ENCODE measurements at places on chromosomes 11 and 22. TPM values are rescaled to one million over a fixed set of nuclear protein-coding genes. Genes with fewer than 3 reads are reported as not detected.

- no peak for DNase-seq
Observed at GRCh38 chr11:35711173-35711910, 48.8 kb downstream of the TRIM44 start.

DNA sequence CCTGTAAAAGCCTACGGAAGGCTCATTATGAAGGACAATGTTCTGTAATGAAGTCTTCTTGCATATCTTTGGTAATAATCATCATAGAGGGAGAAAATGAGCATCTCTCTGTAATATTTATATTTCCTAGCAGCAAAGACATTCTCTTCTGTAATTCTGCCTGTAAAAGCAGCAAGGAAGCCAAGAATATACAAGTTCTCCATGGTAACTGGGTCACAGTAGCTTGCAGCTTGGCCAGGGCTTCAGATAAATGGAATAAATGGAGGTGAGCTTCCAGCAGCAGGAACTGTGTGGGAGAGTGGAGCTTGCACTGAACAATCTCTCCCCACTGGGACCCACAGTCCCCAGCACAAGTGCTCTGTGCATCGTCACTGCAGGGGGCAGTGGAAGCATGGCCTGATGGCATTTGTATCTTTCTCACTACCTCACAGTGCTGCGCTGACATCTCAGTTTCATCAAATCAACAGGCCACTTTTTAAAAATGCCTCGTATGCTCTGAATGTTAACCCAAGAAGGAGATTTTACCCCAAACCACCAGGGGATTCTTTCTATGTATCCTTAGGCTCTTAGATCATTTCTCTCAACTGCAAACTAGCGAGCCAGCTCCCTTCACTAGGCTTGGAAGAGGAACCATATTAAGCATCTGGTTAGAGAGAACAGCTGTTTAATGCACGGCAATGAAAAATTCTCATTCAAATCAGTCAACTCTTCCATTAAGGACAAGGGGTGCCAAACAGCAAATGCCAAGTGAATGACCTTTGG is 1059.7 kb downstream of the OPCML start:
- no peak for DNase-seq

DNA sequence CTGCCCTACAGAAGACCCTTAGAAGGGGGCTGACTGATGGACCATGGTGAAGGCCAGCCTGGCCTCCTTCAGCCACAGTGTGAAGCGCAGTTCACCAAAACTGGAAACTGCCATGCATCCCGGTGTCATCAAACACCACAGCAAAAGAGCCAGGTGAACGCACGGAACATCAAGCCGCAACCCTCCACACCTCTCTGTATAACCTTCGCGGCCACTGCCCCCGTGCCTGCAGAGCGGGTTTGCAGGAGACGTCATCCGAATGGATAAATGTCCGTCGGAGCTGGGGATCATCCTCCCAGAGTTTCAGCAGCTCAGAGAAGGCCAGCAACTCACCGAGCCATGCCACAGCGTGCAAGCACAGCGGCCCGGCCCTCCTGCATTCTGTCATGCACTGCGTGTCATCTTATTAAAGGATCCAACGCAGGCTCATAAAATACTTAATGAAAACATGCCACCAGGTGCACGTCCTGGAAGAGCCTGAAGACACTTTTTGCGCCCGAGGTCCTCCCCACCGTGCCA is 309.9 kb downstream of the BRD1 start:
- DNase-seq: no peak

OR51Q1 gene
- total RNA-seq: not detected

- DNase-seq: no peak
Observed at GRCh38 chr11:33634291-33634834, 66.3 kb downstream of the C11orf91 start.

DNA sequence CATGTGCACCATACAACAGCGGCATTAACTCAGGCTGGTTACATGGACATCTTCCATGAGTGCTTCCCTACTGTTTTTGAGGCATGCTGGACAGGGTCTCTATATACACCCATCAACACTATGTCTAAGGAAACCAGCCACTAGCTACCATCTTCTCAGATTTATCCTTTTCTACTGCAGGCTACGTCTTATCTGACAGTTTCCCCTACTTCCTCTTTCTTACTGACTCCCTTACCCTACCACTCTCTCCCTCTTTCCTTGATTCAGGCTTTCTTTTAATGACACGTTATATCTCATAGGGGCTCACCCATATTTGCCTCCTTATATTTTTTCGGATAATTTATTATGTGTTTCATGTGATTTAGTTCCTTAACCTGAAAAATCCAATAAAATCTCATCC is 41.8 kb downstream of the DDI1 start:
- no peak for DNase-seq

- DNase-seq: no peak
Observed at GRCh38 chr11:72162891-72163492, 27.5 kb downstream of the FOLR3 start.

DNA sequence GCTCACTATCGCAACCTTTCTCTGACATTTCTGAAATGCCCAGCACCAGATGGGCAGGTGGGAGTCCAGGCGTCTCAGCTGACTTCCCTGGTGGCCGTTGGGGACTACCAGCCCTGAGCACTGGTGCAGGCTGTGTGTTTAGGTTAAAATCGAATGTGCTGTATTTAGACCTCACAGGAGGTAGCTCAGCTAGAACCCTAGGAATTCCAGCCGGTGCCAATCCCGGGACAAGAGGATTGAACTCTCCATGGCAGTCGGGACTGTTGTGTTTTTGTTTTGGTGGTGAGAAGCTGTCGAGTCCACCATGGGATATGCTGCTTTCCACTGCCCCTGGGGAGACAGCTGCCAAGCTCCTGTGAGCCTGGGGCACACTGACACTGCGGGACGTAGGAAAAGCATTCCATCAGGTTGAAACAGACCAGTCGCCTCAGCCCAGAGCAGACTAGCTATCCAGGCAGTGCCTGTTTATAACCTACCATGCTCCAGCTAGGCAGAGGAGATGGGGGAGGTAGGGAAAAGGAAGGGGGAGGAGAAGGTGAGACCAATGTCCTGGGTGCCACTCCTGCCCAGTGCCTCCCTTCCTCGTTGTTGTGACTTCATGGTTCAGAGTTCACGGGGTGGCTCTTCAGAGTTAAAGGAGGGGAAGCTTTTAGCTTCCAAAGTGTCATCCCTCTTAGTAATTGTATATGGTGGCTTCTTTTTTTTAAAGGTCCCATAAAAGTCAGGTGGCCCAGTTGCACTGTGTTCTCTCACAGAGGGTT is 53.0 kb downstream of the MICAL2 start:
- DNase-seq: no peak

GRCh38 chr22:38021206-38021605 is 36.0 kb upstream of the PICK1 start:
- no peak for DNase-seq

RIMBP3B gene
- total RNA-seq: not detected

GRCh38 chr22:33426451-33426850 is 368.3 kb upstream of the SYN3 start:
- no peak for DNase-seq

- no peak for DNase-seq
Observed at GRCh38 chr11:35276396-35277145, 137.6 kb downstream of the CD44 start.

KCNK7 gene
- not detected for total RNA-seq

SMC1B gene
- total RNA-seq: not detected

CCDC81 gene
- 3.3 TPM for total RNA-seq

RNF121 gene
- total RNA-seq: 29.4 TPM

- DNase-seq: no peak
Observed at GRCh38 chr11:20058749-20059458, 101.4 kb downstream of the DBX1 start.

DNA sequence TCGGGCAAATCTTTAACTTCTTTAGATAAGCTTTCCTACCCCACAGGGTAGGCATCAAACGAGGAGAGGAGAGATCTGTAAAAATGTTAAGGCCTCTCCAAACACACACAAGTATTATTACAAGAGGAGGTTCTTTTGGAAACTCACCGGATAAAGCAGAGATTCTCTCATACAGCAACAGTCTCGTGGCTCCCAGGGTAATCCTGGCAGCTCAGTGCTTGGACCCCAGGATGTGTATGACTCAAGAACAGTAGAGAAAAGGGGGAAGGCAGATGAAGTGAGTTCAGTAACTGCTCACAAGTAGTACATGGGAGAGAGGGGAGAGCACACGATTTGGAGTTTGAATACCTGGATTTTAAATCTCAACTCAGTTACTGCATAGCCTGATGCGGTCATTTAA is 120.9 kb downstream of the FEZ1 start:
- no peak for DNase-seq

KCTD14 gene
- total RNA-seq: 3.3 TPM

DNA sequence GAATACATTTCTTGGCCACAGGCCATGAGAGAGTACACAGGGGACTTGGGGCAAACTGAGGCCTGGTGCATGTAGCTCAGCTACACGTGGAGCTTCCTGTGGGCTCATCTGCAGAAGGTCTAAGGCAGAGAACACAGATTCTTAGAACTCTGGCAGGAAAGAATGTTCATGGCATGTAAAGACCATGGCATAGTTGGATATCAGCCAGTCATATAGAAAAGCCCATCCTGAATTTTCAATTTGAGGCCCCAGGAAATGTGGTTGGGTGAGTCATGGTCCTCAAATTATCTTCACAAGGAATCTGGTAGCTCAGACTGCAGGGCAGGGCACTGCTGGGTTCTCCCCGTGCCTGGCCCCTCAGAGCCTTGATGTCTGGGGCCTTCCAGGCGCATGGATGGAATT is 13.7 kb upstream of the ST3GAL4 start:
- DNase-seq: no peak

DNA sequence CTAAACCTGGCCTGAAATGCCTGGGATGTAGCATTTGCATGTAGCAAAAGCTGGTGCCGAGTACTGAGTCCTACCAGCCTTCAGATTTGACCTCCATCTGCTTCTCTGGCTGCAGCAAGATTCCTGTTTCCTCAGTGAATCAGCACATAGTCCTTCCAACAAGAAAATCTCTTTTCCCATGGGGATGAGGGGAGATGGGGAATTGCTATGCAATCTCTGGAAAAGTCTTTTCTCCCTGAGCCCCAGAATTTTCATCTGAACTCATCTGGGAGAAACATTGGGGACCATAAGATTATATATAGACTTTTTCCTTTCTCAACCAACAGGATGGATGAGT is 32.0 kb upstream of the YWHAH start:
- no peak for DNase-seq

GRCh38 chr11:117993988-117994745 is 8.0 kb downstream of the IL10RA start:
- peak; percentile 39 for DNase-seq

GRCh38 chr11:76214968-76215548 is 8.8 kb upstream of the WNT11 start:
- no peak for DNase-seq

PTPRCAP gene
- total RNA-seq: 18.0 TPM

DNA sequence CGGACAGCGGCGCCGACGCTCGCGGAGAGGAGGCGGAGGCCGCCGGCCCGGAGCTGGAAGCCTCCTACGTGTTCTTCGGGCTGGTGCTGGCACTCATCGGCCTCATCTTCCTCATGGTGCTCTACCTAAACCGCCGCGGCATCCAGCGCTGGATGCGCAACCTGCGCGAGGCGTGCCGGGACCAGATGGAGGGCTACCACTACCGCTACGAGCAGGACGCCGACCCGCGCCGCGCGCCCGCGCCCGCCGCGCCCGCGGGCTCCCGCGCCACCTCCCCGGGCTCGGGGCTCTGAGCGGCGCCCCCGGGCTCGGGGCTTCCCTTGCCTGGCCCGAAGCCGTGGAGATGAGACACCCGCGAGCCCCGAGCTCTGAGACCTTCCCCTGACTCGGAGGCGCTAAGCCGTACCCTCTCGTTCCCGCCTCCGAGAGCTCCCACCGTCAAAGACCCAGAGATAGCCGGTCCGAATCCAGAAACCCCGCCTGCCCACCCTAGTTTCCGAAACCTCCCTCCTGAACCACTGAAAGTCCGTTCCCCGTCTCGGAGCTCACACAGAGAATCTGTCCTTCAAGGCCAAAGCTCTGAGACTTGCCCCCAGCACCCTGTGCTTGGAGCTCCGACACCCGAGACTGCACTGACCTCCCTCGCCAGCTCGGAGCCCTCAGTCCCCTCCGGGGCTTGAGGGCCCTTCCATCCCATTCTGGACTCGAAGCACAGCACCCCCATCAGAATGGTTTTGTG is 1.5 kb downstream of the TPBGL start:
- DNase-seq: no peak

DNA sequence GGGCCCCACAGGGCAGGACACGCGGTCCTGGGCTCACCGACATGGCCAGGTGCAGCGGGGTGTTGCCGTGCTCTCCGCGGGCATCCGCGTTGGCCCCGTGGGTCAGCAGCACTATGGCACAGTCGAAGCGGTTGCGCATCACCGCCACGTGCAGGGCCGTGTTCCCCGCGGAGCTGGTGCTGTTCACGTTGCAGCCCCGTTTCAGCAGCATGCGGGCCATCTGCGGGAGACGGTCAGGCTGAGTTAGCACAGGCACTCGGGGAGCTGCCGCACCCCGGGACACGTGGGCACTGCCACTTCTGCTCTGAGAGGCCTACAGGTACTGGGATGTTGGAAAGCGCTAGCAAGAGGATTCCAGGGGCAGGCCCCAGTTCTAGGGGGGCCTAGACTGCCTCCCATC is 22.3 kb upstream of the BAIAP2L2 start:
- DNase-seq: no peak

TMEM45B gene
- not detected for total RNA-seq

DNA sequence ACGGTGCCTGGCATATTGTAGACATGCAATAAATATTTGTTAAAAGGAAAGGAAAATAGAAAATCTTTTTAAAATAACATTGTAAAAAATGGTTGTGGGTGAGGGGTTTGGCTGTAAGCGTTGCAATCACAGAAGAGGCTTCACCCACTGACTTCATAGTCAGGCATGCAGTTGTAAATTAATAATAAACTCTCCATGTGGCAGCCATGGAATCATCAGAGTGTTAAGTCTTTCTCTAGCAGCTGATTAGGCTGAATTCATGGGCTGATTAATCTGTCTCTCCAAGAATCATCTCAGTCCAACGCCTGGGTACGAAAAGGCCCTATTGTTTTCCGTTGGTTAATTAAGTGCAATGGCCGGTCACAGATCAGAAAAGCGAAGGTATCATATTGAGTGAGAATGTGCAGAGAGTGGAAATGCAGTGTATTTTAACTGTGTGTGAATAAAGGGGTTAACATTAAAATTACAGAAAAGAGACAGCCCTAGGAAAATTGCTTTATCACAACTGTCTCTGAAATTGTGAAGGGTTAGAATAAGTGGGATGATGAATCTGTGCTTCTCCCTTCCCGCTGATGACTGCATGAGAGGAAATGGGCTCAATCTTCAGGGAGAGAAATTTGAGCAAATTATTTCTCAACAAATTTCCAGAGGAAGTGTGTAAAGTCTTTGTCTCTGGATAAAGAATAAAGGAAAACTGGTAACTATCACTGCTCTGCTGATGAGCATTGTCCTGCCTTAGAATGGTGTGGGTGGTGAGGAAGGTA is 269.0 kb downstream of the FAM76B start:
- no peak for DNase-seq

HTR3A gene
- total RNA-seq: not detected

Data from tibial nerve (tissue), 4 donors.